Fibroblast of skin of right biceps (primary cell): ENCODE measurements at places on chromosomes 12 and 14.

DNA sequence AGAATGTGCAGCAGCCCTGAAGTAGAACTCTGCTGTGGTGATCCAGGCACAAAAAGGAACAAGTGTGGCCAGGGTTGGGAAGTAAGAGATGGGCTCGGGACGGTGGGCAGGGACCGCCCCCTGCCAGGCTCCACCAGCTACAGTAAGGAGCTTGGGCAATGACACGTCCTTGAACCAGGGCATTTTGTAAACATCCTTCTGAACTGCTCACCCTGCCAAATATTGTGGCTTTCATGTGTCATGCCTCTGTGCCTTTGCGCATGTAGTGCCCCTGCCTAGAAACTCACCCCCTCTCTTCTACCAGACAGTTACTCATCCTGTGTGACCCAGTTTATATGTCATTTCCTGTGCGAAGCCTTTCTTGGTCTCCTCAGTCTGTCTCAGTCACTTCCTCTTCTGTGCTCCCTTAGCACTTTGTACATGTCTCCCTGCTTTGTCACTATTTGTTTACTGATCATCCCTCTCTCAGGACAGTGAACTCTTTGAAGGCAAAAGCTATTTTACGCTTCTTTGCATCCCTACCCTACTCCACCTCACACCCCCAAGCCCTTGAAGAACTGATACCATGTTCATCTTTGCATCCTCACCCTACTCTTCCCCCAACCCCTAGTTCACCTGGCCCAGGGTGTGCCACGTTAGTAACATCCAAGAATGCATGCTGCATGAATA lies 108.9 kb upstream of the PLEKHG7 start:
- peak; percentile 97 for DNase-seq

DNA sequence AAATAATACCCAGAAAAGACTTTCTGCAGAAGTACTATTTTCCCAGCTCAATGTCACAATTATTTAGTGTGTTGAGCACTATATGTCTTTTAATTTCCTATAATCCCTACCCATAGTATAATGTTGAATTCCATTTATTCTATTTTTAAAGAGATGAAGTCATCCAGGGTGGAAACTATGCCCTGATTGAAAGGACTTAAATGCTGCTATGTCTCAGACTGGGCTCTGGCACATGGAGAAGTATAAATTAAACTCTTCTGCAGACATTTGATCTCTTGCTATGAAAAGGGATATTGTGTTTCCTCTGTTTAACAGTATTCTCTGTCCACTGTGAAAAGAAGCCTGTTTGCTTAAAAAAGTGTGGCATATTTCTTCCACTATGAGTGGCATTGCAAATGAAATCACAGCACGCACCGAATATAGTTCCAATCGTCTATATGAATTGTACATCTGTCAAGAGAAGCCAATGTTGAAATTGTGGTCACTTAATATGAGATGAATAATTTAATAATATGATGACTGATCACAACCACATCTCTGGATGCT lies 192.3 kb downstream of the BCAT1 start:
- no peak for DNase-seq

GRCh38 chr12:112885236-112885635 lies 21.5 kb upstream of the OAS1 start:
- DNase-seq, result no peak

- DNase-seq, result peak; percentile 22
These were observed 476.9 kb downstream of the LRIG3 start for GRCh38 chr12:58443273-58443980.

DNA sequence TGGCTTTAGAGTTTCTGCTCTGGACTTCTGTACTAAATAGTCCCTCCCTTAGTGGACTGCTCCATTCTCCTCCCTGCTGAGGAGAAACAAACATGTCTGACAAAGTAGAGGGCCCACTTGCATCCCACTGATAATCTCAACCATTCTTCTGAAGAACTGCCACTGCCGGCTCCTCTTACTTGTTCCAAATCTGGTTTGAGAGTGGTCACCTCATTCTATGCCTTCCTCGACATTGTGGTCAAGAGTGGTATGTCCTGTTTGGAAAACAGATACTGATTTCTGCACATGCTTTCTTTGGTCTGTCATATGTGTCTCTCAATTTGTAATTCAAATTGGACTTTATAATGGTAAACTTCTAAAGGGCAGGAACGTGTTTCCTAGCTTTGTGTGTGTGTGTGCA lies 36.3 kb upstream of the PLEKHA5 start:
- DNase-seq, result no peak

- DNase-seq, result peak; percentile 63
These were observed 682 bp downstream of the CREBL2 start for GRCh38 chr12:12612358-12612757.
